ENCODE measurements at places on chromosomes 4 and X. TPM values are rescaled to one million over a fixed set of nuclear protein-coding genes. Genes with fewer than 3 reads are reported as not detected.

DNA sequence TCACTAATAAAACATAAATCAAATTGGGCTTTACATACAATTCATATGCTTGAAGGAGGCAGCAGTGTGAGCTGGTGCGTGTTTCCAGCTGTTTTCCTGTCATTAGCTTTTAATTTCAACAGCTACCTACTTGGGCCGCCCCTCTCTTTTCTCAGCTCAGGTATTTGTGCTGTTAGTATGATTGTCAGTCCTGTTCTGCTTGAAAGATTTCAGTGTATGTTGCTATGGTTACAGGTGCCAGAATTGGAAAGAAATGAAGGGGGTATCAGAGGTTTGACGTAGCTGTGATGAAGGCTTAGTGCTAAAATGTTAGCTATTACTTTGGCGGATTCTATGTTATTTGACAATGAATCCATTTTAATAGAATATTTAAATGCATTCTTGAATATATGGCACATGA, 440.3 kb downstream of the ZIC3 start:
- no peaks in the 10 kb centered on the region for H3K4me1 ChIP-seq
- no peak overlapping the region for H3K27ac ChIP-seq
- no peaks in the 10 kb centered on the region for H3K36me3 ChIP-seq
- DNase-seq, result no peak
- no peaks in the 10 kb centered on the region for H3K27me3 ChIP-seq

DNA sequence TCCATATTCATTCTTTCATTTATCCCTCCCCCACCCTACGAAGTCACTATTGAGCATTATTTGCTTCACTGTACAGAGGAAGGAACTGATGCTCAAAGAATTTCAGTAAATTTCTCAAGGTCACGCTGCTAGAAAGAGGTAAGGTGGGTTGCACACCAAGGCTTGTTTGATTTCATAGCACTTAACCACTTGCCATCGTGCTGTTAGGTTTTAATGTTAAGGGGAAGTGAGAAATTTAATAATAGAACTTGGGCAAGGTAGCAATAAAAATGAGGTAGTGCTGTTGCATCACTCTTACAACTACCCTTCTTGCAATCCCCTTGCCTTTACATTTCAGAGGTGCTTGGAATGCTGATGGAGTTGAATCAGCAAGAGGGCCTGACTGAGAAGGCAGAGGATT, 343.1 kb downstream of the MID1IP1 start:
- no peak overlapping the region for H3K4me3 ChIP-seq
- no peak overlapping the region for H3K27ac ChIP-seq
- H3K36me3 ChIP-seq, result no peaks in the 10 kb centered on the region
- H3K4me1 ChIP-seq, result no peaks in the 10 kb centered on the region

The DUX4 gene
- total RNA-seq, result not detected

The GABRA4 gene
- total RNA-seq, result not detected

The CXCL6 gene
- not detected for total RNA-seq
